ENCODE measurements at places on chromosomes 12 and 14. TPM values are rescaled to one million over a fixed set of nuclear protein-coding genes. Genes with fewer than 3 reads are reported as not detected.

GRCh38 chr14:46054526-46054925 lies 597.1 kb downstream of the RPL10L start:
- DNase-seq = no peak
- H3K27ac ChIP-seq = no peak overlapping the region
- H3K4me1 ChIP-seq = no peaks in the 10 kb centered on the region
- no peaks in the 10 kb centered on the region for H3K36me3 ChIP-seq
- H3K27me3 ChIP-seq = no peaks in the 10 kb centered on the region
- H3K4me3 ChIP-seq = no peak overlapping the region

PRPH gene
- 0.70 TPM for total RNA-seq

- H3K4me1 ChIP-seq = peaks cover 27% of the 10 kb centered on the region
- H3K4me3 ChIP-seq = no peak overlapping the region
- peaks cover 5% of the 10 kb centered on the region for H3K36me3 ChIP-seq
- no peak overlapping the region for H3K27ac ChIP-seq
- H3K27me3 ChIP-seq = no peaks in the 10 kb centered on the region
These were observed 25.9 kb upstream of the LGALS3 start for GRCh38 chr14:55103005-55103640.

DNA sequence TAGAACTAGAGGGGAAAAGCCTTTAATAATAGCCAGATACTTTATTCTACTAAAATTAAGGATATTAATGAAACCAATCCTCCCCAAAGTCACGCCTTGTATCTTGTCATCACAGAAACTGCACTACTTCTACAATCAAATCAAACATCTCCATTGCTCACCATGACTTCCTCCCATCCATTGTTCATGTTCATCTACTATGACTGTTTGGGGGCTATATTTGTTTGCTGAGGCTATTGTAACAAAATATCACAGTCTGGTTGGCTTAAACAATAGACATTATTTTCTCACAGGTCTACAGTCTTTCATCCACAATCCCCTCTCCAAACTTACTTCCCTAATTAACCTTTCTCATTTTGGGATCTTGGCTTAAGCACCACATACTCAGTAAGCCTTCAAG lies 193.6 kb upstream of the FSCB start:
- no peak overlapping the region for H3K4me3 ChIP-seq
- peaks cover 4% of the 10 kb centered on the region for H3K27me3 ChIP-seq
- H3K27ac ChIP-seq = no peak overlapping the region
- H3K36me3 ChIP-seq = no peaks in the 10 kb centered on the region
- DNase-seq = no peak
- H3K4me1 ChIP-seq = no peaks in the 10 kb centered on the region

Measured in neural crest cell (in vitro differentiated cells).